ENCODE measurements at places on chromosomes 2 and 18.

- DNase-seq: no peak
Observed at GRCh38 chr2:101303688-101304087, 4.8 kb downstream of the RNF149 start.

GRCh38 chr2:196836440-196836839 is 27.3 kb upstream of the C2orf66 start:
- peak; percentile 65 for DNase-seq

GRCh38 chr18:30328839-30329238 is 713.7 kb downstream of the DSC3 start:
- DNase-seq: peak; percentile 60

GRCh38 chr2:233058717-233059546 is 1.2 kb upstream of the INPP5D start:
- DNase-seq: no peak
